ENCODE measurements at places on chromosomes 12 and 14.
A peak's percentile ranks its signal among the peaks of the same experiment; 100 is the strongest.

DNA sequence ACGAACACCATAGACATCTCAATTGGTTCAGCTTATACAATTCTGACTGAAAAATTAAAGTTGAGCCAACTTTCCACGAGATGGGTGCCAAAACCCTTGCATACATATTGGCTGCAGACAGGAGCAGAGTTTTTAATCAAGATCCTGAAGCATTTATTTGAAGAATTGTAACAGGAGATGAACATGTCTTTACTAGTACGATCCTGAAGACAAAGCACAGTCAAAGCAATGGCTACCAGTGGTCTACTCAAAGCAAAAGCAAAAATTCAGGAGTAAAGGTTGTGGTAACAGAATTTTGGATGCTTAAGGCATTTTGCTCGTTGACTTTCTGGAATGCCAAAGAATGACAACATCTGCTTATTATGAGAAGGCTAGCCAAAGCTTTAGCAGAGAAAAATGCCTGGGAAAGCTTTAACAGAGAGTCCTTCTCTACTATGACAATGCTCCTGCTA is 20.7 kb downstream of the ZDHHC17 start:
- no peak for DNase-seq

- DNase-seq, result no peak
These were observed 27.0 kb downstream of the RHOF start for GRCh38 chr12:121766290-121767039.

GRCh38 chr14:92507174-92507768 is 6.3 kb upstream of the RIN3 start:
- DNase-seq, result peak; percentile 41

- no peak for DNase-seq
These were observed 951.4 kb downstream of the VRK1 start for GRCh38 chr14:97748616-97749015.

DNA sequence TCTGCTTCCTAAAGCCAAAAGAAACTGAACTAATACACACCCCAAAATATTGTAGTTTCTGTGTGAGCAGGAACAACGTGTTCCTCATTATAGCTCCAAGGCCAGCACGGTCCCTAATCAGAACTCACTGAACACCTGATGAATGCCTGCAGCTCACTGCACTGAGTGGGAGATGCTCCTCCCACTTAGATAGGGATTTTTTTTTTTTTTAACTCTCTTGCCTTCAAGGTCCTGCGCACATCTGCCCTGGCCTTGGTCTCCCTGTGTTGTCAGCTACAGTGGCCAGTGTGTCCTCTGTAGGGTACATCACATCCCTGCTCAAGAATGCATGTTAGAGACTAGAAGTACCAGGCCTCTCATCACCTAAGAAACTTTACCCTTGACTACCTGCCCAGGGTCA is 44.3 kb upstream of the TMPO start:
- no peak for DNase-seq

DNA sequence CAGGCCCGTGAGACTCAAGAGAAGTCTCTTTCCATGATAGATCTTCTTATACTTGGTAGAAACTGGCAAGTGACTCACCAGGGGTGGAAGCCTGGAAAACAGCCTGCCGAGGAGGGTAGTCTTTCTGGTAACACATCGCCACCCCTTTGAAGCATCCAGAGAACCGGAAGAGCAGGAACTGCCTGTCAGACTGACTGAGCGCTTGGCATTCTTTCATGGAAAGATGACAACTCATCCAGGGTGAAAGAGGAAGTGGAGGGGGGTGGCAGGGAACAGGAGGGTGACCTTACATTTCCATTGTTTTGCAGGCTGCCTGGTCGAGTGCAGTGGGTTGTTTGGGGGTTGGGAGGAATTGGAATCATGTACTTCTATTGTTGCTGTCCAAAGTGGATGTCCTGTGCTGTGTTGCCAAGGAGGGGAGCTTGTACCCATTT is 34.5 kb downstream of the PRKCH start:
- DNase-seq, result no peak

- no peak for DNase-seq
These were observed 9.7 kb downstream of the CLEC6A start for GRCh38 chr12:8465301-8465996.

GRCh38 chr12:64171715-64172114 is 50.4 kb downstream of the KICS2 start:
- no peak for DNase-seq

- no peak for DNase-seq
These were observed 386 bp downstream of the LIN52 start for GRCh38 chr14:74085047-74085637.

- no peak for DNase-seq
These were observed 215.4 kb downstream of the SLC41A2 start for GRCh38 chr12:104742551-104743201.

- no peak for DNase-seq
These were observed 66.8 kb downstream of the SPATA7 start for GRCh38 chr14:88452231-88452630.

- DNase-seq, result no peak
These were observed 191.7 kb upstream of the GSC start for GRCh38 chr14:94961386-94962165.

DNA sequence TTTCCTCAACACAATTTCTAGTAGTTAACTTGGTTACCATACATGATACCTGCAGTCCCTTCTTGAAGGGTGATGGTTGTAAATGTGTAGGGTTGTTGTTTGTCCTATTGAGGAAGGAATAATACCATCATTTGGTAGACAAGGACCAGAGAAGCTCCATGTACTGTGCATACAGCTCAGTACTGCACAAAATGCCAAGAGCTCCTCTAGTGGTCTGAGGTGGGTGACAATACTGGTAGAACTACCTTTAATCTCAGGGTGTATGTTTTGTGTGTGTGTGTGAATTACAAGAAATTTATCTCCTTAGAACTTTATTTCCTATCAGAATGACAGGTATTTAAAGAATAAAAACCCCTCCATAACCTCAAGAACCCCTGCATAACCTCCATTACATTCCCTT is 575.3 kb downstream of the TMTC2 start:
- no peak for DNase-seq

- no peak for DNase-seq
These were observed 560.5 kb downstream of the BCL11B start for GRCh38 chr14:98711453-98711852.

GRCh38 chr12:2288001-2288400 is 235.2 kb downstream of the CACNA1C start:
- DNase-seq, result no peak

DNA sequence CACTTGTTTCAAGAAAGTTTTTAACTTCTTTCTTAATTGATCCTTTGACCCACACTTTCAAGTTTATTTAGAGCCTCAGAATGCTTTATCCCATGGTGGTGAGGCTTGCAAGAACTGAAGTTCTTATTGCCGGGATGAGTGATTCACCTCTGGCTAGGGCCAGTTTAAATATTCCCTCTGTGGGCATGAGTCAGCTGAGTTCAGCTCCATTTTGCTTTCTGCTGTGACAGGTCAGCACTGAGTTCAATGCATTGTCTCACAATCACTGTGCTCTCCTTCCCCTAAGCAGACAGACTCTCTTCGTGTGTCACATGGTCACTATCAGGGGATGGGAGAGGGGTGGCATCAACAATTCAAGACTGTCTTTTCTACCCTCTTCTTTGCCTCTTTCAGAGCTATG is 514.6 kb upstream of the FBXO33 start:
- DNase-seq, result no peak

GRCh38 chr14:74419086-74419485 is 6.9 kb downstream of the SYNDIG1L start:
- no peak for DNase-seq

DNA sequence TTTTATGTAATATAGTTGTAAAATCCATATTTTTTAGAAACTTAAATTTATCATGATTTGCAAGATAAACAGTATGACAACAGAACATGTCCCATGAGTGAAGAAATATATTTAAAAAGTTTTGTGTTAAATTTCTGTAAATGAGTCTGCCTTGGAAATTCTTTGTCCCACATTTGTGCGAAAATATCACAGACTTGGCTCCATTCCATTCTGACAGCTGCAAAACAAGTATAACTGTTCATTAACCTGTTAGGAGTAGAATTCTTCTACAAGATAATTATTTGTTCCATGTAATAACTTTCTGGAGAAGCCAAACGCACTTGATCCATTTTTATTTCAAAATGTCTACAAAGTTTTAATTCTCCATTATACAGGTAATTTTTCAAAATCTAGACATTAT is 37.9 kb downstream of the MDM1 start:
- DNase-seq, result no peak

- DNase-seq, result no peak
These were observed 59.7 kb downstream of the DAO start for GRCh38 chr12:108939594-108939993.

- no peak for DNase-seq
These were observed 33.6 kb downstream of the CMKLR1 start for GRCh38 chr12:108305520-108305919.

DNA sequence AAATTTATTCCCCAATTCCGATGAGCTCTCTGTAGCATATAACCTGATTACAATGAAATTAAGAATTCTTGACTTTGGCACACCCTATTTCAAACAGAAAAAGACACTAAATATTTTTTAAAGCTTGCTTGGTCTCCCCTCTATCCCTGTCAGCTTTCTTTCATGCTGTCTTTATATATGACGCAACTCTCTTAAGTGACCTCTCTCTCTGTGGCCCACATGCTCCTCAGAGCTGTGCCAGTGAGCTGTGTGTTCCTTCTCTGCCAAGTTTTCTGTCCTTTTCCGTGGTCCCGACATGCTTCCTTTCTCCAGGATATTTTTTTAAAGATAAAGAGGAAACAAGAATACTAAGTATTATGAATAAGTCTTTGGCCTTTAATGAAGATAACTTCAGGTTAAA is 484.0 kb downstream of the ETNK1 start:
- DNase-seq, result no peak

GRCh38 chr12:76445462-76445861 is 97.2 kb upstream of the BBS10 start:
- no peak for DNase-seq

GRCh38 chr14:68663385-68664076 is 129.3 kb downstream of the ZFP36L1 start:
- DNase-seq, result no peak

- no peak for DNase-seq
These were observed 244.2 kb upstream of the CCDC196 start for GRCh38 chr14:66242001-66242400.

GRCh38 chr12:117159674-117160073 is 30.6 kb downstream of the FBXO21 start:
- no peak for DNase-seq

DNA sequence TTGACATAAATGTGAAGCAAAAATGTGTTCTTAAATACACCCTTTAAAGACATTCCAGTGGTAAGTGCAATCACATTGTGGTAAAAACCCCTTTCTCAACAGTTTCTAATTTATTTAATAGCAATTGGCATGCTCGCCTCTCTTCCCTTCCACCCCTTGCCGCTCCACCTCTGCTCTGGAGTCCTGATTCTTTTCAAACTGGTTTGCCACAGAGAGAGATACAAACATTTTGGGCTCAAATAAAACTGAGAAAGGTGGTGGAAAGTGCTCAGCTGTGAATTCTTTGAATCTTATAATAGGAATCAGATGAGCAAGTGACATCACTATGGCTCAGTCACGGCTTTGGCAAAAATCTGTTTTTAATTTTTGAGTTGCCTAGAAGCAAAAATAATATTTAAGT is 993.9 kb downstream of the GALC start:
- DNase-seq, result no peak

DNA sequence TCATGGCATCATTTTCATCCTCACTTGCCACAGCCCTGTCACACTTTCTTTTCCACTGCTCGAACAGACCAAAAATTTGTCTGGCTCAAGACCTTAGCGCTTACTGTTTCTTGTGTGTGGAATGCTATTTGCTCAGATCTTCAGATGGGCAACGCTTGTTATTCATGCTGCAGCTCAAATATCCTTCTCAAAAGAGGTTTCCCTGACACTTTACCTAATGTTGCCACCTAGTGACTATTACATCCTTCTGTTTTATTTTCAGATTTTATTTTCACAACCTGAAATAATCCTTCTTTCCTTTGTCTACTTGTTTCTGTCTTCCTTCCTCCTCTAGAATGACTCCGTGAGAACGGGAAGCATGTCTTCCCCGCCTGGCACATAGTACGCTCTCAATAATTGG is 5.6 kb downstream of the FBXO33 start:
- no peak for DNase-seq
